Endothelial cell of umbilical vein (primary cell): ENCODE measurements at places on chromosomes 12 and 14. TPM values are rescaled to one million over a fixed set of nuclear protein-coding genes. Genes with fewer than 3 reads are reported as not detected.

ACOT4 gene
- 0.53 and 0.69 TPM in 2 replicates for total RNA-seq

- no peak overlapping the region for H3K4me3 ChIP-seq
- no peaks in the 10 kb centered on the region for H3K27me3 ChIP-seq
- no peak for DNase-seq
- H3K36me3 ChIP-seq: no peaks in the 10 kb centered on the region
- no peaks in the 10 kb centered on the region for H3K4me1 ChIP-seq
Measured at GRCh38 chr12:39632670-39633069, 13.1 kb upstream of the ABCD2 start.

GDF3 gene
- 4.1 and 5.0 TPM in 2 replicates for total RNA-seq

- H3K27me3 ChIP-seq: no peaks in the 10 kb centered on the region
- H3K27ac ChIP-seq: no peak overlapping the region
- H3K4me3 ChIP-seq: no peak overlapping the region
- H3K4me1 ChIP-seq: peaks cover 5% of the 10 kb centered on the region
Measured at GRCh38 chr14:63996625-63997220, 143.9 kb downstream of the SYNE2 start.

DNA sequence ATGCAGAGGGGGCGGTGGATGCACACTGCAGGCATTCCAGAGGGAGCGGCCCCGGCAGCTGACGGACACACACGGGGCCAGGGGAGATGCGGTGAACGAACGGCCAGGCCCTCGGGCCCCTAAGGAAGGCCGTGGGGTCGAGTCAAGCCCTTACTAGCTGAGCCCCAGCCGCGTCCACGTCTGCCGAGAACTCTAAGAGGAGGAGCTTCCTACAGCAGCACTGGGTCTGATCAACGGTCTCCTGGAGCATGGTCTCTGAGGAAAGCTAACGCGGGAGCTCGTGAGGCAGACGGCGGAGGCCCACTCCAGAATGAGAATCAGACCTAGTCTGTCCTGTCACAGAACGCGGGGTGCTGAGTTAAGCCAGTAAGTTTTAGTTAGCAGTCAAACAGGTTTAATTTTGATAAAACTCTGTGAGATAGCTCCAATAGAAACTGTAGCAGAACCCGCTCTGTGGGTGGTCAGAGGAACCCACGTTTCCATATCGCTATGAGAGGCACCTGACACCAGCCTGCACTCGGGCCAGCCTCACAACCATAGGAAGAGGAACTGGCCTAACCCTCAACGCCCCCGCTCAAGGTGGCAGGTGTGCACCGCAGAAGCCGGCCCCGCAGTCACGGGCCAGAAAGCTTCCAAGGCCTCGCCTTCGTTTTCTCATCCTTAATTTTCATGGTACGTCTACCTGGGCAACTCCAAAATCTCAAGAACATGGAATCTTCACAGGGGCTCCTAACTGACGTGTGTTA is 55.5 kb downstream of the CDC42BPB start:
- H3K4me1 ChIP-seq: peaks cover under 1% of the 10 kb centered on the region
- no peak for DNase-seq
- H3K4me3 ChIP-seq: no peak overlapping the region
- no peaks in the 10 kb centered on the region for H3K27me3 ChIP-seq
- H3K27ac ChIP-seq: no peak overlapping the region

DNA sequence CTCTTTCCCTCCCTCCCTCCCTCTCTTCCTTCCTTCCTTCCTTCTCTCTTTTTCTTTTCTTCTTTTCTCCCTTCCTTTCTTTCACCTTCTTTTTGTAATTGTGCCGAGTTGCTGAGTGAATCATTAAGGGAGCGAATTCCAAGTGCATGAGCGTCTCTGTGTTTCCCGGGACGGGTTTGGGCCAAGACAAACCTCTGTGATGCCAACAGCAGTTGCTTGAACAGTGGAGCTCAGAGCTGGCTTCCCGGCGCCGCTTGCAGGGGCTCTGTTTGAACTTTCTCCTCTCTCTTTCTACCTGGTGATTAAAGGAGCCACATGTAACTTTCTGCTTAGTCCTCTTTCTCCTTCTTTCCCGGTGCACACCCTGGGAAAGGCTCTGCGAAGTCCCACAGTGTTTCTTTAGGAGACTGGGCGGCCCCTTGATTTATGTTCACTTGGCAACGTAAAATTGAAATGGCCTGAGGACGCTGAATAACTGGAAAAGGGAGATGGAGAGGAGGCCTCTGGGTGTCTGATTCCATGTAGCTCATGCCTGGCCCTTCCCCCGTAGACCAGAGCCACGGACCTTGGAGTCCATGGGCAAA is 33.7 kb upstream of the MAP1LC3B2 start:
- no peaks in the 10 kb centered on the region for H3K36me3 ChIP-seq
- peak; percentile 74 for DNase-seq
- H3K4me3 ChIP-seq: no peak overlapping the region
- H3K4me1 ChIP-seq: peaks cover 22% of the 10 kb centered on the region
- H3K27me3 ChIP-seq: no peaks in the 10 kb centered on the region
- H3K27ac ChIP-seq: peak overlapping the region; percentile 68

TSPAN19 gene
- not detected in 2 replicates for total RNA-seq

DNA sequence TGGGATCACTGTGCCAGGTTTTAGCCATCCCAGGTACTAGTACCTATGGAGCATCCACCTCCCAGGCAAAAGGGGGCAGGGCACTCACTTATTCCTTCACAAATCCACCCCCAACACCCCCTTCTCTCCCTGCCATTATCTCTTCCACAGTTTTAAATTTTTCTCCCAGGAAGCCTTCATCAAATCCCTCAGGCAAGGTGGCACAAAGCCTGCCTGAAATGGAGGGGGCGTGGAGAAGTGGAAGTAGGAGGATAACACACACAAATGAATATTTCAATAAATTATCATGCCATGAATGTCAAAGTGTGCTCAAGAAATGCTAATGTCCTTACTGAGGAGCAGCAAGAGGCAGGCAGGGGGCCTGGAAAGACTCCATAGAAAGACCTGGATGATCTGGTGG is 4.7 kb upstream of the CHST11 start:
- peaks cover 16% of the 10 kb centered on the region for H3K4me1 ChIP-seq
- no peak for DNase-seq
- no peak overlapping the region for H3K27ac ChIP-seq
- H3K36me3 ChIP-seq: no peaks in the 10 kb centered on the region
- no peaks in the 10 kb centered on the region for H3K27me3 ChIP-seq

- no peak overlapping the region for H3K27ac ChIP-seq
- peaks cover 12% of the 10 kb centered on the region for H3K4me1 ChIP-seq
- no peaks in the 10 kb centered on the region for H3K36me3 ChIP-seq
- DNase-seq: no peak
- H3K4me3 ChIP-seq: no peak overlapping the region
- H3K27me3 ChIP-seq: no peaks in the 10 kb centered on the region
Measured at GRCh38 chr12:49230176-49230804, 34.6 kb upstream of the TUBA1C start.

- H3K4me3 ChIP-seq: no peak overlapping the region
- no peaks in the 10 kb centered on the region for H3K36me3 ChIP-seq
- H3K27ac ChIP-seq: no peak overlapping the region
- no peaks in the 10 kb centered on the region for H3K27me3 ChIP-seq
- H3K4me1 ChIP-seq: no peaks in the 10 kb centered on the region
Measured at GRCh38 chr12:133227281-133227852, 8.3 kb downstream of the ANHX start.

GRCh38 chr14:20204721-20205120 is 14.0 kb downstream of the OR11G2 start:
- no peak overlapping the region for H3K27ac ChIP-seq
- H3K4me1 ChIP-seq: no peaks in the 10 kb centered on the region
- DNase-seq: no peak
- no peaks in the 10 kb centered on the region for H3K36me3 ChIP-seq
- no peak overlapping the region for H3K4me3 ChIP-seq
- H3K27me3 ChIP-seq: no peaks in the 10 kb centered on the region

GRCh38 chr14:103741876-103742275 is 26.3 kb downstream of the ZFYVE21 start:
- no peak for DNase-seq
- peaks cover 29% of the 10 kb centered on the region for H3K36me3 ChIP-seq
- no peak overlapping the region for H3K4me3 ChIP-seq

GRCh38 chr12:42119085-42119633 is 25.5 kb downstream of the GXYLT1 start:
- peak; percentile 44 for DNase-seq
- no peaks in the 10 kb centered on the region for H3K27me3 ChIP-seq
- no peak overlapping the region for H3K4me3 ChIP-seq

GRCh38 chr12:30996752-30997151 is 70.2 kb downstream of the TSPAN11 start:
- no peaks in the 10 kb centered on the region for H3K36me3 ChIP-seq
- H3K27ac ChIP-seq: no peak overlapping the region
- peaks cover 21% of the 10 kb centered on the region for H3K4me1 ChIP-seq

- no peaks in the 10 kb centered on the region for H3K36me3 ChIP-seq
- no peak overlapping the region for H3K27ac ChIP-seq
- H3K4me3 ChIP-seq: no peak overlapping the region
- H3K4me1 ChIP-seq: no peaks in the 10 kb centered on the region
- H3K27me3 ChIP-seq: no peaks in the 10 kb centered on the region
- no peak for DNase-seq
Measured at GRCh38 chr12:13764748-13765147, 216.7 kb downstream of the GRIN2B start.

SELPLG gene
- total RNA-seq: 0.62 and 1.2 TPM in 2 replicates

OR6C2 gene
- total RNA-seq: not detected in 2 replicates

FGF23 gene
- not detected in 2 replicates for total RNA-seq

DNA sequence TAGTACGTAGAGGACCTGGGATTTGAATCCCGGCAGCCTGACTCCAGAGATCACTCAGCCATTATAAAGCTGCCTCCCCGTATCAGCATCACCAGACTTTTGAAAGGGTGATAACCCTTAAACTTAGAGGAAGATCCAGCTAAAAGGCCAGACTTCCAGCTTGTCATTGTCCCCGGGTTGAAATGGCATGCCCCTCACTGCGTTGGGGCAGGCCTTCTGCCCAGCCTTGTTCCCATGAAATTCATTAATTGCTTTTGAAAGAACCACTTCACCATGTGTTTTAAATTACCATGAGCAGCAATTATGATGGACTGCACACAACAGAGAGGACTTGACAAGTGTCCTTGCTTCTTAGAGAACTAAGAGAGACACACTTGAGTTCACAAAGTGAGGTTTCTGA is 269.6 kb upstream of the CRY1 start:
- no peaks in the 10 kb centered on the region for H3K27me3 ChIP-seq
- DNase-seq: no peak
- no peaks in the 10 kb centered on the region for H3K36me3 ChIP-seq
- no peak overlapping the region for H3K27ac ChIP-seq
- no peak overlapping the region for H3K4me3 ChIP-seq
- no peaks in the 10 kb centered on the region for H3K4me1 ChIP-seq

CISTR gene
- not detected in 2 replicates for total RNA-seq

DNA sequence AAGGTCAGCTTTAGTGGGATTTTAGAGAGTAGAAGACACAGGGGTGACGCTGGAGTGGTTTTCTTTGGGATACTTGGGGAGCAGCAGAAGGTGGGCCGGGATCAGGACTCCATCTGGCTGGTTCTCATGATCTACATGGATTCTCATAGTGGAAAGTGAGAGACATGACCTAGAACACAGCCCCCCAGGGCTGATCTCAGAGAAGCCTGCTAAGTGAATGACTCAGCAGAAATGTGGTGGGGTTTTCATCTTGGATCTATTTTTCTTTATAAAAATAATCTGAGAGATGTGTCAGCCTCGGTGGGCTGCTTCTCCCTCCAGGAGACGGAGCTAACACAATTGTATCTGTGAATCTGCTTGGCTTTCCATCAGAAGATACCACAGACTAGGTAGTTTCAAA is 484.4 kb downstream of the TMEM121 start:
- H3K4me3 ChIP-seq: no peak overlapping the region
- no peaks in the 10 kb centered on the region for H3K36me3 ChIP-seq
- DNase-seq: no peak
- H3K4me1 ChIP-seq: no peaks in the 10 kb centered on the region
- no peaks in the 10 kb centered on the region for H3K27me3 ChIP-seq

C12orf56 gene
- total RNA-seq: not detected in 2 replicates

- H3K36me3 ChIP-seq: no peaks in the 10 kb centered on the region
- DNase-seq: no peak
- peak overlapping the region; percentile 95 for H3K4me3 ChIP-seq
- peaks cover 24% of the 10 kb centered on the region for H3K4me1 ChIP-seq
Measured at GRCh38 chr12:27523305-27523641, 733 bp upstream of the PPFIBP1 start.

GPX2 gene
- not detected in 2 replicates for total RNA-seq

DNA sequence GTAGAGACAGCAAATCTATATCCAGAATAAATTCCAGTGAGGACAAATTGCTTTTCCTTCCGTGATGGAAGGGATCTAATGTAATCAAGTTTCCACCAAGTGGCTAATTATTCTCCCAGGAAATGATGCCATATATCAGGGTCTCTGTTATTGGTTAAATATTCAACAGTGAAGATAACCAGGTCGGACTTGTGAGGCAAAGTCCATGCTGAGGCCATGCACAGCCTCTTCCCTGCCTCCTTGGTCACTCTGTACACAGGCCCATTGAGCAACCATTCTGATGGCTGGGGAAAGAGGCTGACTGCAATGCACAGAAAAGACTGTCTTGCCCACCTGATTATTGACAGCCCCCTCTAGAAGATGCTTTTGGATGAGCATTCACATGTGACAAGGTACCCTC is 90.1 kb downstream of the TNFAIP2 start:
- H3K27me3 ChIP-seq: peaks cover 16% of the 10 kb centered on the region
- no peak overlapping the region for H3K27ac ChIP-seq
- no peak for DNase-seq
- no peaks in the 10 kb centered on the region for H3K4me1 ChIP-seq
- H3K36me3 ChIP-seq: no peaks in the 10 kb centered on the region
- H3K4me3 ChIP-seq: no peak overlapping the region

DNA sequence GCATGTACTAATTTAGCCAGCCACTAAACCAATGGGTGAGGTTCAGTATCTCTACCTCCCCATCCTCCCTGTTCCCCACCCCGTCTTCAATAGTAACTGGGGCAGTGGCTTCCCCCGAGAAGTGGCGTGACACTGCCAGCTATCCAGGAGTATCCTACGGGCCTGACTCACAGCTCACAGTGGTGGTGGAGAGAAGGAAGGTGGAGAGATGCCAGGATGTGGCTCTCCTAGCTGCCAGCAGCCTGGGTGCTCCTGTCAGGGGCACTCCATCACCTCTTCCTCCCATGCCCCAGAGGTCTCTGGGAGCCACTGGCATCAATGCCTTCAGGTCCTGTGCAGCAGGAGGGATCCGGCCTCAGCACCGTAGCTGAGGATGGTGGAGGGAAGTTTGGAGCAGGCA is 49.0 kb downstream of the TSPAN11 start:
- DNase-seq: no peak
- peaks cover 3% of the 10 kb centered on the region for H3K27me3 ChIP-seq
- H3K36me3 ChIP-seq: no peaks in the 10 kb centered on the region
- no peak overlapping the region for H3K27ac ChIP-seq
- H3K4me1 ChIP-seq: no peaks in the 10 kb centered on the region

GRCh38 chr12:49503674-49504180 is 35.1 kb upstream of the KCNH3 start:
- DNase-seq: peak; percentile 94
- peak overlapping the region; percentile 86 for H3K27ac ChIP-seq
- H3K4me3 ChIP-seq: no peak overlapping the region
- H3K36me3 ChIP-seq: peaks cover 6% of the 10 kb centered on the region

- peaks cover under 1% of the 10 kb centered on the region for H3K4me1 ChIP-seq
- H3K36me3 ChIP-seq: no peaks in the 10 kb centered on the region
Measured at GRCh38 chr14:102691763-102692162, 85.5 kb upstream of the TRAF3 start.

GRCh38 chr14:65815127-65815526 is 402.6 kb downstream of the FUT8 start:
- no peak for DNase-seq
- no peak overlapping the region for H3K27ac ChIP-seq
- peaks cover 4% of the 10 kb centered on the region for H3K27me3 ChIP-seq
- H3K4me3 ChIP-seq: no peak overlapping the region
- H3K4me1 ChIP-seq: peaks cover 3% of the 10 kb centered on the region
- no peaks in the 10 kb centered on the region for H3K36me3 ChIP-seq

CPNE6 gene
- not detected in 2 replicates for total RNA-seq

AQP6 gene
- not detected in 2 replicates for total RNA-seq

GRCh38 chr14:74879427-74880182 is 2.1 kb upstream of the DLST start:
- no peak overlapping the region for H3K4me3 ChIP-seq
- no peak for DNase-seq
- H3K36me3 ChIP-seq: no peaks in the 10 kb centered on the region
- no peak overlapping the region for H3K27ac ChIP-seq
- no peaks in the 10 kb centered on the region for H3K27me3 ChIP-seq
